ENCODE measurements at places on chromosomes 4 and X.
A peak's percentile ranks its signal among the peaks of the same experiment; 100 is the strongest.

DNA sequence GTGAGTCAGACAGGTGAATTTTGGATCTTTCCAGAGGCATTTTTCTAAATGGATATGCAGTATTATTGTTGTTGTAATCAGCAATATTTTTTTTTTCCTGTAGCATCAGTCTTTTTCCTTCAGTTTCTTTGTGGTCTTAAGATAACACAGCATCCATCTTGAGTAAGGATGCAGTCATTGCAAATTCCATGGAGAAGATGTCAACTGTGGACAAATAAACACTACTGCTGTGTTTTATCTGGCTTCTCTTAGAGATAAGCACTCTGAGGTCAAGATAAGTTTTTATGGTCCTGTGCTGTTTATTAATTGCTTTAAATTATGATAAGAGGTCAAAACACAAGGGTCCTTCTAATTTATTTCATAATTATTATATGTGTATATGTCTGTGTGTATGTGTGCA lies 1255.7 kb downstream of the ADGRL3 start:
- DNase-seq, result no peak

DNA sequence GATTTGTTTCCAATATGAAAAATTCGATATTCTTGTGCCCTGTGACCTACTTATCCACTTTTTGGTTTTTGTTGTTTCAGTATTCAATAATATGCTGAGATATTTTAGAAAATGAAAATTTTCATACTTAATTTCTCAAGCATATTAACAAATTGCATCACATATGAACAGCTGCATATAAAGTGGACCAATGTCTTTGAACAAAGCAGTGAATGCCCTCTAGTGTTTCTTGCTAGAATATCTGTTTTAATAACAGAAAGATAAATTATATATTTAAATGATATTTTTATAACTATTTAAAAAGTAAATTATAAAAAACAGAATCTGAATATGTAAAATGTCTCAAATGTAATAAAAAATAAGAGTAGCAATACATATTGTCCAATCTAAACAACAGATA lies 31.7 kb upstream of the INTU start:
- peak; percentile 16 for DNase-seq

DNA sequence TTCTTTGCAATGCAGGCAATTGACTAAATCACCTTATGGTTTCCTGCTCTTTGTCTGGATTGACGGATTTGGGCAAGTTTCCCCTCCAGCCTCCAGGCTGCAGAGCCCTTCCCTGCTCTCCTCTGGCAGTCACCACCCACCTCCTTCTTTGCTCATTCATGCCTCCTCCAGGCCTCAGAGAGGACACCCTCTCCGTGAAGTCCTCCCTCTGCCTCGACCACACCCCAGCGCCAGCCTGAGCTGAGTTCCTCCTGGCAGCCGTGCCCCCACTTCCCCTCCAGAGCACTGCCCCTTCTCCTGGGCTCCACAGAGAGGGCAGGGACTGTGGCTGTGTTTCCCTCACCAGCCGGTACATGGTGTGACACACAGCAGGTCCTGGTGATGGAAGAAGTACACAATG lies 53.7 kb downstream of the DCTD start:
- DNase-seq, result no peak

DNA sequence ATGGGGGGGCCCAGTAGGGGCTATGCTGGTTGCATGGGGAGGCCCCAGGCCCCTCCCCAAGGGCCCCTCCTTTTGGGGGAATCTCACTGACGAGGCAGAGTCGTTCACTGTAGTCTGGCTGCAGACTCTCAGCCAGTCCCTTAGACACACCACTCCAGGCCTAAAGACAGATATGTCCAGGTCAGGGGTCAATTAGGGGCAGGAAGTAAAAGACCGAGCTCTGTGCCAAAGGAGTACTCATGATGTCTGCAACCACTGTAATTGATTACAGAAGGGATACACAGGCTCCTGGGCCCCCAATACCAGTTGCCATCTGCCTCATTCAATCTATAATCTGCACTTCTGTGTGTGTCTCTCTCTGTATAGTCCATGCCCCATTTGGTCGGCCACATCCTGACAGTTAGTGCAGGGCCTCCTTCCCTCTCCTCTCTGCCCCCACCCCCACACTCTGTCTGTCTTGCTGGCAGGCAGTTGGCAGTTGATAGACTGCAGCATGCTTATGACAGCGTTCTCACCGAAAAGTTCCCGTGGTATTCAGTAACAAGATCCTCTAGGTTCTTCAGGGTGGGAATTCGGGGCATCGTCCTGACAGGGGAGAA lies 1.3 kb upstream of the CXorf65 start:
- no peak for DNase-seq

DNA sequence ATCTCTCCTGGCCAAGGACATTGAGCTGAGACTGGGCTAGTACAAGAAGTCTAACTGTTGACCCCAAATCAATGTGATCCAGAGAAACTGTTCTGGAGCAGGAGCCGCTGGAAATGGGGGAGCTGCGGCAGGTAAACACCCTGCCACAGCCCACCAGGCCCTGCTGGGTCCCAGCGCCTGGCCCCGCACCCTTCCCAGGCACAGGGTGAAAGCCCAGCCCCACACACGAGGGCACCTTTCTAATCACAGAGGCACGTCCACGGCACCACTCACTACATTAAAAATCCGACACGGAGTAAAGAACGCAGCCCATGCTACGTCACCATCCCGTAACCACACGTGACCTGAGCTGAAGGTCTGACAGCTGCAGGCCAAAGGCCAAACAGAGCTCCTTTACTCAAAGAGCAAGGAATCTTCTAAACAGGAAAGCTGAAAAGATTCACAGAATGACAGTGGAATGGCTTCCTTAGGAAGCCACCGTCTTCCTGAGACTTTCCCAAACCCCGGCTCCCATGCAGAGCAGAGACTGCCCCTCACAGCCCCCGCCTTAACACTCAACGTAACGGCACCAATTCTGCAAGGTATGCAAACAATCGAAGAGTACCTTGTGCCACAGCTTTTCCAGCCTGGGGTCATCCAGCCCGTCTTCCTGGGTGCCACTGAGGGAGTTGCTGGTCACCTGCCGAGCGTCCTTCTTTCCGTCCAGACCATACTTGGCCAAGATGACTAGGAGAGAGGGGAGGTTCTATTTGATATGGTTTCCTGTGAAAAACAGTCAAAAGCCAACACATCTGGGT lies 12.6 kb downstream of the LRPAP1 start:
- DNase-seq, result no peak

DNA sequence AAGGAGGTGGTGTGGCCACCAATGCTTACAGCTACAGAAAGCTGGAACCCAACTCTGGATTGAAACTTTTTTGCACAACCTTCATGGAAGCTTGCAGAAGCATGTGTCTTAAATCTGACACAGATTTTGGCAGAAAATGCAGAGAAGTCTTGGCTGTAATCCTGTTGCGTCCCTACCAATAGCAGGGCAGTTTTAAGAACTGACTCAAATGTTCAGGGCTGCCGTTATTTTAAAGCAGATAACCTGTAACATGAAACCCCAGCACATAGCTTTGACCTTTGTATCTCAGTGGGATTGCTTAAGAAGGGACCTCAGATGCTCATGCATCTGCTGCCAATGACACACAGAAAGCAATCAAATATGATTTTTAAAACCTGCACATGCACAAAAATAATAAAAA lies at the start of gene VEGFD:
Gene VEGFD (minus strand): TSS at position 110 of the 400 bp plus-strand sequence. CDS start 467 bp downstream, outside the sequence.
- no peak for DNase-seq

- no peak for DNase-seq
Measured at GRCh38 chr4:53682196-53682595, 90.9 kb upstream of the LNX1 start.
